ENCODE measurements at places on chromosomes 5 and 9.
A peak's percentile ranks its signal among the peaks of the same experiment; 100 is the strongest.

- no peak for DNase-seq
These were observed 276.6 kb downstream of the MAST4 start for GRCh38 chr5:66872736-66873331.

DNA sequence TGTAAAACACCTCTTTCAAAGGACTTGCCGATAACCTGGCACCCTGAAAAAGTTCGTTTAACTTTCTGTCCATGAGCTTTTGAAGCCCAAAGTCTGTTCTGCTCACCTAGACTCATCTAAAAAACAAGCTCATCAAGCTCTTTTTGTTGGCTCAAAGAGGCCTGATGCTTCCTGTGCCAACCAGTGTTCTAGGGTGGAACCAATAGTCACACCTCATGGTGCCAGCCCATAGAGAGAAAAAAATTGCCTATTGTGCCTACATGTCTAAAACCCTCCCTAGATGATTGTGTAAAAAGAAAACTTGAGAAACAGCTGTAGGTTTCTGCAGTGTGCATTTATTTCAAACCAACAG is 4.7 kb downstream of the SH3RF2 start:
- DNase-seq: no peak

DNA sequence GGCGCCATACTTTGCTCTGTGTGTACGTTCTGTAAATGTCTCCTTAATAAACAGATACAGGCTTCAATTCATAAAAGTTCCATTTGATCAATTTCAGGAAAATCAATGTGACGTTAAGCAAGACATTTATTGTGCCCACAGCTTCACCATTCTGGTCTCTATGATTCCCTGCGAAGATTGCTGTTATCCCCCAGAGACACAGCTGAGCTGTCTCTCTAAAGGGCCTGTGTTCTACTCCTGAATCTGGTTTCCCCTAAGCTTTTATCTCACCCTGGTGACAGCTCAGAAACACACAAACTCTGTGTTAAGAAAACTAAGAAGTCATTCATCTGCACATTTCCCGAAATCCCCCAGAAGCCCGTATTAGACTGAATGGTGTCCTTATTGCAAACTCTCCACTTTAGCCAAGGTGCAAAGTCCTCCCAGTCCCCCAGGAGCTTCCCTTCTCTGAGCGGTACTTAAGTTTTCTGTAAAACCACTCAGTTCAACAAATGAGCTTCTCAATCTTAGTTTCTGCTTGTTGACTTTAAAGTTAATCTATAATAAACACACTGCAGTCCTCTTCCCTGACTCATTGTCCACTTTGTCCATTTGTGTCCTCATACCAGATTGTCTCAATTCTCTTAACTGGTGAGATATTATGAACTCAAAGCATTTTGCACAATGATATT is 1.4 kb upstream of the C5orf15 start:
- no peak for DNase-seq

DNA sequence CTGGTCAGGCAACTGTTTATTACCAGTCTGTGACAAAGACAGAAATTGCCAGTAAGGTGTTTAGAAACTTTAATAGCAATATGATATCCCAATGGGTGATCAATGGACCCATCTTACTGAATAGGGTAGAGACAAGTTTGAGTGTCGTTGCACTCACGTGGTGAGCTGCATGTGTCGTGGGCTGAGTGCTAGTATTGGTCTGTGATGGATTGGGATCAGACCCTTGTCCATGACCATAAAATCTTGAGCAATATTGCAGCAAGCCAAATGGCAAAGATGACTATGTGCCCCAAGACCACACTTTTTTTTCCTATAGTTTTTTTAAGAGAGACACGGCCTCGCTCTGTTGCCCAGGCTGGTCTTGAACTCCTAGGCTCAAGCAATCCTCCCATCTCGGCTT is 114.5 kb downstream of the PALM2AKAP2 start:
- no peak for DNase-seq

- no peak for DNase-seq
These were observed 195.2 kb upstream of the TUT7 start for GRCh38 chr9:86549401-86549811.

GRCh38 chr9:122389799-122390481 is 19.1 kb downstream of the PTGS1 start:
- no peak for DNase-seq

- peak; percentile 27 for DNase-seq
These were observed 2.8 kb upstream of the OR2V1 start for GRCh38 chr5:181133610-181134231.

DNA sequence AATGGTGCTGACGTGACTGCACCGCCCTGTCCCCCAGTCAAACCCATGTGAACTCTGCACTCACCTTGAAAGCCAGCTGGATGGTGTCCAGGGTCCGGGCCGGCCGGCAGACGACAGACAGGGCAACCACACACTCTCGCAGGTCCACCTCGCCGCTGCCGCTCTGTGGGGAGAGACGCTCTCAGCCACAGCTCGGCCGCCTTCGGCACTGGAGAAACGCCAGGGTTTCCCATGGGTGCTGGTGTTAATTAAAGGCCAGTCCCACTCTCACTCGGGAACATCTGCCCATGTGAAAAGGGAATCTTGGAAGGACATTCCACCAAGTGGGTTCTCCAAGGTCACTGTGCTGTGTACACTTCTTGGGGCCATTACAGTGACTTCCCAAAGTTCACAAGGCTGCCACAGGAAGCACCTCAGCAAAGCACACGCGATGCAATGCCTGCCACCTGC is 25.5 kb upstream of the SLC6A3 start:
- no peak for DNase-seq

- no peak for DNase-seq
These were observed 114.0 kb downstream of the NSG2 start for GRCh38 chr5:174159327-174160114.

GRCh38 chr9:18371621-18372020 is 102.3 kb upstream of the ADAMTSL1 start:
- DNase-seq: no peak

GRCh38 chr9:114370251-114370967 is 17.4 kb downstream of the AKNA start:
- DNase-seq: no peak

- no peak for DNase-seq
These were observed 8.9 kb upstream of the AKNA start for GRCh38 chr9:114396558-114397218.

DNA sequence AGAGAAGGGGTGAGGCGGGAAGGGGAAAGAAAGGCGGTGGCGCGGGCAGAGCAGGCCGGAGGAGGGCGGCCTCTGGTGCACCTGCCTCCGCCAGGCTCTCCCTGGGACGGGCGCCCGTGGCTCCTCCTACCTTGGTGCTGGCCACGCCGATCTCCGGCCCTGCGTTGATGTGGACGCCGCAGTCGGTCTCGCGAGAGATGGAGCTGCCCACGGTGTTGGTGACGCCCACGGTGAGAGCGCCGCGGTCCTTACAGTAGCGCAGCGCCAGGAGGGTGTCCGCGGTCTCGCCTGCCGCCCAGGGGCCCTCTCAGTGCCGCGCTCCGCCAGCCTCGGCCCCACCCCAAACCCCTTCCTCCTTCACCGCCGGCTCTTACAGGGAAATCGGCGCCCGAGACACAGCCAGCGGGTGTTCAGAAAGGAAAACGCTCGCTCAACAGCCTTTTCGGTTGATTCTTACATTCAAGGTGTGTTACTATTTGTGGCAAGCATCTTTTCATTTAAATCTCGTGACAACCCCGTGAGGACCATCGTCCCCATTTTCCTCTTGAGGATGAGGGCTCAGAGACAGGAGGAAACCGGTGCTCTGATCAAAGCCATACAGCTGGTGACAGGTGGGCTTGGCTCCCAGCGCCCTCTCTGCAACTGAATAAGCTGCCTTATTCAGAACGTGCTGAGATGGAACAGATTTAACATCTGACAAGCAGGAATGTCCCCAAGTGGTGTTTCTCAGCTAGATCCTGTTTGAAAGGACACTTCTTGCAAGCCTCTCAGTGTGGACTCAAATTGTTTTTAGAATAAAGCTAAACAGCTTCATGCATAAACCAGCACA is 22.0 kb upstream of the MAPK9 start:
- DNase-seq: no peak

- DNase-seq: no peak
These were observed 8.7 kb upstream of the GFI1B start for GRCh38 chr9:132969783-132970182.

- no peak for DNase-seq
These were observed 47.2 kb upstream of the PCAT7 start for GRCh38 chr9:94507531-94508258.

DNA sequence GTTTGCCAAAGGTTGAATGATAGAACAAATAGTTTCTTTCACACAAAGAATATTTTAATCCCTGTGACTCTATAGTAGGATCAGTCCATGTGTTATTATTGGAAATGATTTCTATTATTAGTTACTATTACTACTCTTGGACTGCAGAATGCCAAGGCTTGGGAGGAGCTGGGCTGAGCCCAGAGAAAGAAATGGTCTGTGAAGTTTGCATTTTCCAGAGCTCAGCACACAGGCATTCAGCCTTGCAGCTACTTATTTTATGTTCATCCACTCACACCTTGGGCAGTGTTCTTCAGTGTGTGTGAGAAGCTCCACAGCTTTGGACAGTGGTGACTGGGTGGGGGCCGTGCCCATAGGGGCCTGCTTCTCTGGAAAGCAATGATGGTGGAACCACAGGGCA is 583.1 kb downstream of the CCDC171 start:
- DNase-seq: no peak

- DNase-seq: no peak
These were observed 496 bp downstream of the MAPK9 start for GRCh38 chr5:180291234-180291940.

DNA sequence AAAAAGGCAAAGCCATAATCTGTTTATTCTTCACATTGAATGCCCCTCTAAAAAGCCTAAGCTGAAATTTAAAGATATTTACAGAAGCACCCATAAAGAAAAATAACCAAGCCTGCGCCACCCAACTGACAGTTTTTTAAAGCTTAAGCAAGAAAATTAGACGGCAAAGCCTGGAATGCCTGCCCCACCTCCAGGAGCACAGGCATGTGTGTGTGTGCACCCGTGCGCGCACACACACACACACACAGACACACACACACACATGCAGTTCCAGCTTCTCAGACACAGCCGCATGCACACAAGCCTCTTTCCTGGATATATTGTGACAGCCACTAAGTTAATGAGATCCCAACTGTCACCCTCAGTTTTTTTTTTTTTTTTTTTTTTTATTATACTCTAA is 88.2 kb downstream of the FRMD3 start:
- no peak for DNase-seq

GRCh38 chr9:131475956-131476776 is 26.6 kb upstream of the POMT1 start:
- DNase-seq: no peak

DNA sequence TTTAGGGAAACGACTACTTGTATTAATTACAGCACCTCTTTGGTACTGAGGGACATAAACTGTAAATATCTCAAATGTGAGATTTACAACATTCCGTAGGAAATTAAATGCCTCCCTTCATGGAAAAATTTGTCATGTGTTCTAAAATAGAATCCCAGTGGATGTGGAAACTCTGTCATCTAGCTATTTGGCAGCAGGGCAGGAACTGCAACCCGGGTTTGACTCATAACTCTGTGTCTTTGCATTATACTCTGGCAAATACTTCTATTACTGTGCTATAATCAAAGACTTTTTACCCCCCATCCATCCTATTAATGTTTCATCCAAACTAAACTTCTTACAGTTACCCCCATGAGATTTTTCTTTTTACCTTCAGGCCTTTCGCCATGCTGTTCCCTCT is 6.6 kb downstream of the PLPPR1 start:
- no peak for DNase-seq

GRCh38 chr9:134624621-134625181 is 16.9 kb upstream of the COL5A1 start:
- DNase-seq: no peak

GRCh38 chr5:134273642-134274395 is 47.9 kb upstream of the PPP2CA start:
- no peak for DNase-seq

- no peak for DNase-seq
These were observed 210.5 kb upstream of the SEMA6A start for GRCh38 chr5:116785106-116785505.
